NCI-H2107 (cell line): ENCODE measurements at places on chromosomes 5 and 9.
A peak's percentile ranks its signal among the peaks of the same experiment; 100 is the strongest.

- DNase-seq: peak; percentile 56
Measured at GRCh38 chr9:36166168-36166927, 2.8 kb upstream of the CCIN start.

DNA sequence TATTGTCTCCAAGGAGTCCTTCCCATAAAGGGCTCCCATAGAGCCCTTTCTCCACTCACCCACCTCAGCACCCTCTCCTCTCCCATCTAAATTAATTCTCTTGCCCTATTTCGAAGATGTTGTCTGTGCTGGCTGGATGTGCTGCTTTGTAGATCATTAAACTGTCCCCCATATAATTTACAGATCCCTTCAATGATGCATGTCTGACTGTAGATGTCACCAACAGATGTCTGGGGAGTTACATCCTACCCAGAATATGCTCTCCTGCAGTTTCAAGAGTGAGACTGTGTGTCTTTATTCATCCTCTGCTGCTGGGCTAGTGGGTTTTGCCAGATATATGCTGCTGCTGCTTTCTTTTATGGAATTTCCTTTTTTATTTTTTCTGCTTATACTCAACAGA, 351.2 kb downstream of the MLLT3 start:
- DNase-seq: no peak

DNA sequence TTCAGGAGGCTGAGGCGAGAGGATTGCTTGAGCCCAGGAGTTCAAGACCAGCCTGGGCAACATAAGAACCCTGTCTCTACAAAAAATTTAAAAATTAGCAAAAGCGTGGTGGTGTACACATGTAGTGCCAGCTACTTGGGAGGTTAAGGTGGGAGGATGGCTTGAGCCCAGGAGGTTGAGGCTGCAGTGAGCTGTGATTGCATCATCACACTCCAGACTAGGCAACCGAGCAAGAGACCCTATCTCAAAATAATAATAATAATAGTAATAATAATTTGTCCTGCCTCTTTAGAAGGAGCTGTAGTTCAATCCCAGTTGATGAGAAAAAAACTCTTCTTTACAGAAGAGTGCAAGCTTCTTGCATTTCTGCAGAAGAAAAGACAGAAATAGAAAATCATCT, 10.0 kb upstream of the CD74 start:
- no peak for DNase-seq

DNA sequence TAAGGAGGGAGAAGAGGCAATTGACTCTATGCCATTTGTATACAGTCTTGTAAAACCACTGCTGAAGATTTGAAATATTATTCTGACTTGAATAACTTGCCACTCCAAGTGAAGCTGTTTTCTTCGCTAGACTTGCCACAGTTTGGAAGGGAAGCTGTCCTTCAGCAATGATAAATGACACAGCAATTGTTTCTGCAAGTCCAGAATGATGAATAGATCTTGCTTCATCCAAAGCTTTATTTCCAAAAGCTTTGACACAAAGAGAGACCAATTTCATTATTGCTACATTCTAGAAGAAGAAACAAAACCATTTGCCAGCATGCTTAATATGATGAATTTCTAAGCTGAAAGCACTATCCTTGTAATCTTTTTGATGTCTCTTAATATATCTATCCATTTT, 73.7 kb downstream of the ZNF366 start:
- no peak for DNase-seq

DNA sequence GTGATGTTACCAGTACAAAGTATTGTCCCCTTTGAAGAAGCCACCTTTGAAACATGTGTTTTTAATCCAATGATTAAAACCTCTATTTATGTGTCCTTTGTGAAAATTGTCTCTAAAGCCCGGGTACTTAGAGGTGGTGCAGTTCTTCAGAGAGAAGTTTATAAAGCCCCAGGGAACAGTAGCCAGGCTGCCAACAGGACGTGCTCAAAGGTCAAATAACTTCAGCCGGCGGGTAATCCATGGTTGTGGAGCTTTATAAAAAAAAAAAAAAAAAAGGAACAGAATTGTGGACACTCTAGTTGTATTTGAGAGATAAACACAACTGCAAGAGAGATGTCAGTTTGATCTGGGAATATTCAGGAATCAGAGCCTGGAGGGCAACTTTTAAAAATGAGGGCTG, 57.9 kb upstream of the CTNND2 start:
- no peak for DNase-seq

DNA sequence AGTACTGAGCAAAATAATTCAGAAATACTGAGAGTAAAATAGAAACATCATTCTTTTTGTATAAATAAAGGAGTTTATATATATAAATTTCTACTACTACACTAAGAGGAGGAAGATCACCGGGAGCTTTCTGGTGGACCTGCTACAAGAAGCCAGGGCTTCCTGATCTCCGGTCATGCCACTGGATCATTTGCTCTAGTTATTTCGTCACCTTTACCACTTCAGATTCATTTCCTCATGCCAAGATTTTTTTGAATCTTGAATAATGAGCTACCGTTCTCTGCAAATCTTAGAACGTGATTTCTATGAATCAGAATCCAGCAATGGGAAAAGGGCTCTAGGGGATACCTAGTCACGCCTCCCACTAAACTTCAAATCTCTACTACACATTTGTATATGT, 51.9 kb upstream of the TBC1D9B start:
- no peak for DNase-seq

DNA sequence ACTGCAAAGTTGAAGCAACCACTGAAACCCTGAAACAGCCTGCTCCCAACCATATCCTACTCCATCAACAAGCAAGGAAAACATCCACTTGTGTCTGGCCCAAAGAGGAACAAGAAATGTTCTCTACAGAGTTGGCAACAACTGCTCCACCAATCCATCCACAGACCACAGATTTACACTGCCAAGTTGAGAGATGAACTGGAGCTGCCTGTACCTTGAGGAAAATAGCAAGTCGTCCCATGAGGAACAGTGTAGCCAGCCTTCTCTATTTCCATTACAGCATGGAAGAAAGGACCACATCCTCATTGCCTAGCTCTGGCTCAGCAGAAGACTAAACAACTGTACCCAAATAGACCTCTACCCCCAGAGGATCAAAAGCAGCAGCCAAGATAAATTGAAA, 60.4 kb downstream of the DEPDC1B start:
- DNase-seq: no peak

- DNase-seq: no peak
Measured at GRCh38 chr5:126753227-126753626, 23.7 kb upstream of the LMNB1 start.

DNA sequence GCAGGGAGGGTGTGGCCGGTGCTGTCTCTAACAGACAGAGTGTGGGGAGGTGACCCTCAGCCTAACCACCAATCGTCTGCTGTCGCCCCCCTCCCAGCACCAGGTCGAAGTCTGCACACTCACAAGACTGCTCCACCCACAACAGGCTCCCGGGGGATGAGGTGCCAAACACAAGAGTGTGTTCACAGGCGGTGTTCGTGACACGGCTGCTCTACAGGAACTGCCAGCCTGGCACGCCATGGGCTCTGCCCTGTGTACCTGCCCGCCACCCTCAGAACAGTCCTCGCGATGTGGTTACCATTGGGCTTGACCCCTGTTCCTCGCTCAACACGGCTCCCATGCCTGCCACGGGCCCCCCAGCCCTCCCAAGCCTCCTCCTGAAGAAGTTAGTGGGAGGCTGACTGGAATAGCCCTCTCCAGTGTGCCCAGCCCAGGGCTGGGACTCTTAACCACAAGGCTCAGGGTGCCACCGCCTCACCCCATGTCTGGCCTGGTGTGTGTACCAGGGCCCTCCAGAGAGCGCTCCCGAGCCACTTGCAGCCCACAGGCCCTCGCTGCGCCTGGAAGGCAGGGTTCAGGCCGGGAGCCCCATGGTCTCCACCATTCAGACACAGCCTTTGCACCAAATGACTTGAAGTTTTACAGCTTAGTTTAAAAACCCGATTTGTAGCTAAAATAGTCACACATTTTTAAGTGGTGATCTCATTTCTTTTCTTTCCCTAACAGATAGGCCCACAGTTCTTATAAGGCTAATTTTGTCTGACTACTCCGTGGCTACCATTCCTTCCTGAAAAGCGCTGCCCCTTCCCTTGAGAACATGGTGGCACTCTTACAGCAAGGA, 102.5 kb downstream of the CAMSAP1 start:
- no peak for DNase-seq

GRCh38 chr9:26437056-26437711, 455.4 kb downstream of the CAAP1 start:
- no peak for DNase-seq
